ENCODE measurements at places on chromosomes 5 and 9.

DNA sequence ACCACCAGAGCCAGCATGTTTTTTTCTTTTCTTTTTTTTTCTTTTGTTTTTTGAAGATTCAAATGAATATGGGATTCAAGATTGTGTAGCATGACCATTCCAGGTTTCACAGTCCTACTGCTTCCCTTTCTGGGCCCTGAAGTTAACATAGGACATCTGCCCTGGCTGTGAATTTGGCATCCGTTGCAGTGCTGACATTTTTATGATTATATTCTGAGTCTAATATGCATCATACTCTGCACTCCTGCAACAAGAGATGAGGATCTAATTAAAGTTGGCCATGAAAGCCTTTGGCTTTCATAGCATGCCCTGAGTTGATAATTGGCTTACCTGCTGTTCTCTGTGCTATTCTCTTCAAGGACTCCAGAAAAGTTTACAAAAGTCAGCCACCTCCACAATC lies 29.8 kb downstream of the C5orf22 start:
- DNase-seq: no peak

DNA sequence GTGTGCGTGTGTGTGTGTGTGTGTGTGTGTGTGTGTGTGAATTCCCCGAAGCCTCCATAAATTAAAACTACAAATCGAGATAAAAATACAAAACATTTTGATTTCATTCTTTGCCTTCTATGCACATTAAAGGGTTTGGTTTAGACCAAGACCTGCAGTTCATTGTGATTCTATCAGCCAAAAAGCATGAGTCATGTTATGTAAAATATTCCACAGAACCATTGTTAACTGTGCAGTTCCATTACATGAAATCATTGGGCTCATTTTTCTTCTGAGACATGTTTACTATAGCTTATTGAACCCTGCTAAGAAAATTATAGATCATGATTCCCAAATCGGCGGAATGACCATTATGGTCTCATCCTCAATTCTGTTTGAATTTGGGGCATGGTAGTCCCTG lies 11.7 kb downstream of the CAVIN4 start:
- DNase-seq: no peak

DNA sequence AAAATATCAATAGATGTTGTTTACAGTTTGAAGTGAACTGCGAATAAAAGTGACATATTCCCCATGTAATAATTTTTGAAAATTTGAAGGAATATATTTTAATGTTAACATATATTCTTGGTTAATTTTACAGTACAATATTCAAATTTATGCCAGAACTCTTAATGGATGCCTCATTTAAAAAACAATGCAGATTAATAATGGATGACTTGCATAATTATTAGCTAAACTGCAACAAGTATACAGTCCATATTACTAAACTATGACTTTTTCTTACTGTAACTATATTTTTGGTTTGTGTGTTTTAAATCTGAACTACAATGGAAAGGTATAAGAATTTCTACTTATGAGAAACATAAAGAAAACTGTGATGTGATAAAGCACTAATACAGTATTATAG lies 1390.1 kb downstream of the PTPRD start:
- no peak for DNase-seq

DNA sequence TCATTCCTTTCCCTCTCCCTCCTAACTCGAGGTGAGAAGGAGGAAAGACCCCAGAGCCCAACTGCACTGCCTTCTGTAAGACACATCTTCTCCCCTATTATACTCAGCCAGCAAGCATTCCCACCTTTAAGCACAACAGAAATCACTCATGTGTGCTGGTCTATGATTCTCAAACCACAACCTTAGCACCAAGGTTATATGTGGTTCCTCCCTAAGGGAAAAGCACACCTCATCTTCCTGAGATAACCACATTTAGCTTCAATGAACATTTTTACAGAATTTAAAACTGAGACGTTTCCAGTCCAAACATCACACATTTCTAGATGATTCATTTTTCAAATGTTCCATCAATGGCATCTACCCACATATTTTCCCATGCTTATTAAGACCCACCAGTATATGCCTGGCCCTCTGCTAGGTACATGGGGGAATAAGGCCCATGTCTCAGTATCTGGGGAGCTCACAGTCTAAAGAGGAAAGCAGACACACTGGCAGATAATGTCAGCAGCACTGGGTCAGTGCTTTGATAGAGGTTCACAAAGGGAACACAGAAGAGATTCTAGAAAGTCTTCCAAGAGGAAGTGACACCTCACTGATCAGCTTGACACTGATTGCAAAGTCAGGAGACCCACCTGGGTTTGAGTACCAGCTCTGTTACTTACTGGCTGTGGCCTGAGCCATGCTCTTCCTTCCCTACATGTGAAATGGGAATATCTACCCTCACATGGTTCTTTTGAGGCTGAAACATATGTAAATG lies 245.4 kb downstream of the DENND1A start:
- DNase-seq: no peak

- DNase-seq: no peak
These were observed 176.7 kb upstream of the FGF10 start for GRCh38 chr5:44565902-44566301.

DNA sequence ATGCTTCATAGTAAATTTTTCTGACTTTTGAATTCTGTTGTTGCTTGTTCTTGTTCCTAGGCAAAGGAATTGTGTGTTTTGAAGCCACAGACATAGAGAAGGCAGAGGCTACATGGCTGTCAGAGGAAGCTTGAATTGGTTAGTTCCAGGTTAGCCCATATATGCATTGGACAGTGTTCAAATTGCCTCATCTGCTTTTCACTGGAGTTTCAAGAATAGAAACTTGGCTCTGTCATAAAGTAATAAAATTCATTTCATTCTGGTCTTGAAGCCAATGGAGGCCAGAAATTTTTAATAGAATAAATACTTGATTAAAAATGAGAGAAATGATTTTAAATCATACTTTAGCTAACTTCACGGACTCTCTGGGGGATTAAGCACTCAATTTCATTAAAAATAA lies 178.0 kb downstream of the YIPF5 start:
- no peak for DNase-seq

- DNase-seq: no peak
These were observed 55.3 kb downstream of the DAP start for GRCh38 chr5:10705747-10706146.

- DNase-seq: no peak
These were observed 446.4 kb upstream of the CCNG1 start for GRCh38 chr5:162990856-162991497.

- peak; percentile 55 for DNase-seq
These were observed 2.1 kb downstream of the CFAP77 start for GRCh38 chr9:132412089-132412488.

DNA sequence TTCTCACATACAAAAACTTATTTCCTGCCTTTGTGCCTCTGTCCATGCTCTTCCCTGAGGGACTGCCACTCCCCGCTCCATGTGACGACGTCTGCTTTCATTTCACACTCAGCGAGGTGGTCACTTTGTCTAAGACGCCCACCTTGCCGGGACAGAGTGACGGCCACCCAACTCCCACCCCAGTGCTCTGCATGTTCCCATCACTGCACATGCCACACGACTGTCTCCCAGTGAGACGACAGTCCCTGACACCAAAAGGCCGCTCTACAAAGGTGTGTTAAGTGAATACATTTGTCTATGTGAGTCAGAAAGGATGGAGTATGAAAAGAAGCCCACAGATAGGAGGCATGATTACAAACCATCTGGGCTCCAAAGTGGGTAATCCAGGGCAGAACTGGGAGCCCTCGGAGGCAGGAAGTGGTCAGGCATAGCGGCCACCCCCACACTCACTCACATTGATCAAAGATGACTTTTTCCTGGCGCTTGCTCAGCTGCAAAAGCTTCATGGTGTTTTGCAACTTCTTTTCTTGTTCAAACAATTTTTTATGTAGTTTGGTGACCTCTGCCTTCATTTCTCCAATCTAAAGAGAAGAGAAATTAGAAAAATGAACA lies 185.8 kb downstream of the CDK5RAP2 start:
- no peak for DNase-seq

DNA sequence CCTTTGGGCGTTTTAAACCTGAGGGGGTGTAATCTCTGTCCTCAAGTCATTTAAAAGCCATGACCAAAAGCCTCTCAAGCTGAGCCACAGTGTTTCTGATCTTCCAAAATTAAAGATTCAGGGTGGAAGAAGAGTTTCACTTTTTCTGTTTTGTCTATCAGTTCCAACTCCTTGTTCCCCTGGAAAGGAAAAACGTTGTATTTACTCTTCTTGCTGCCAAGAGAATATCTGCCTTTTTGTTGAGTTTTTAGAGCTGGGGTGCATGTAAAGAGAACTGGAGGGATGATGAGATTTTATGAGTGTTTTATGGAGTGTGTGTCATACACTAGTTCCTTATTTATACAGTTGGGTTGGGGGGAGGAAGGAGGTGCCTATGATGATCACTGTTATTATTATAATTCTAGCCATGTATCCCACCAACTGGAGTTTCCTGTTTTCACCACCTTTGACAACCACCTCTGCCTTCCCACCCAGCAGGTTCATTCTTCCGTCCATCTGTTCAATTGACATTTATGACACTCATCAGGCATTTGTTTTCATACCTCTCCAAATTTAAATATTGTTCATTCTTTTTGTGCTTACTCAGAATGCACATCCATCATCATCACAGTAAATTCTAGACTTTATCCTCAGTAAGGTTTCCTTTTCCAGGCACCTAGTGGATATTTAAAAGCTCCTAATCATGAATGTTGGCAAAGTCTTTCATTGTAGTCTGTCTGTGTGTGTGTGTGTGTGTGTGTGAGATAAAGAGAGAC lies 97.9 kb upstream of the MPDZ start:
- no peak for DNase-seq

GRCh38 chr9:117253261-117253660 lies 161.6 kb downstream of the ASTN2 start:
- DNase-seq: no peak

DNA sequence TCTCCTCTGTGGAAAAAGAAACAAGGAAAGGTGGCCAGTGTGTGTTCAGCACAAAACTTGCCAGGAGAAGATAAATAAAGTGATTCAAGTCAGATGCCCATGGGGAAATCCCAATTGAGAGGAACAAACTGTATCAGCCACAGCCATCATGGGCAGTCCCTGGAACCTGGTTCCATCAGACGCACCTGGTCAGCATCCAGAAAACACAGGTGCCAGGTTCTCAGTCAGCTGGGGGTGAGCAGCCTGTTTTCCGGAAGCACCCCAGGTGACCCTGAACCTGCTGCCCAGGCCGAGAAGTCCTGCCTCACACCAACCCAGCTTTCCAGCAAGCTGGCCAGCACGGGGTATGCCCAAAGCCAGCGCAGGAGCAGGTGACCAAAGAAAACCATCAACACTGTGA lies 30.5 kb downstream of the PTCH1 start:
- no peak for DNase-seq

GRCh38 chr5:123209502-123210027 lies 120.5 kb downstream of the PRDM6 start:
- DNase-seq: no peak

- DNase-seq: no peak
These were observed 146.8 kb upstream of the FBXL7 start for GRCh38 chr5:15353086-15353645.

- DNase-seq: no peak
These were observed 4.7 kb downstream of the HDHD3 start for GRCh38 chr9:113372059-113372458.

- DNase-seq: no peak
These were observed 18.6 kb downstream of the FGD3 start for GRCh38 chr9:92965759-92966517.

Data from HAP-1 (cell line).